ENCODE measurements at places on chromosomes 3 and 15.

DNA sequence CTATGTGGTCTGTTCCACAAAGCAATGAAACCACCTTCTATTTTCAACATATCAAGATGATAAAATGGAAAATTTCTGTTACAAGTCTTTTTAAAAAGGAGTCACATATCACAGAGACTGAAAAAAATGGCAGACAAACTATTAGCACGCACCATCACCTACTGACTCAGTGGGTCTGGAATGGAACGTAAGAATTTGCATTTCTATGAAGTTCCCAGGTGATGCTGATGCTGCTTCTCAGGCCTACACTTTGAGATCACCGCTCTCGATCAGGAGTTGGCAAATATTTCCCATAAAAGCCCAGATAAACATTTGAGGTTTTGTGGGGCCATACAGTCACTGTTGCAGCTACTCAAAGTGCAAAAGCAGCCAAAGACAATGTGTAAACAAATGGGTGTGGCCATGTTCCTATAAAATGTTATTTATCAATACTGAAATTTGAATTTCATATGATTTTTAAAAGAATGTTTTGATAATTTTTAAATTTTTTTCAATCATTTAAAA, 142.9 kb downstream of the ADAM10 start:
- DNase-seq = no peak

DNA sequence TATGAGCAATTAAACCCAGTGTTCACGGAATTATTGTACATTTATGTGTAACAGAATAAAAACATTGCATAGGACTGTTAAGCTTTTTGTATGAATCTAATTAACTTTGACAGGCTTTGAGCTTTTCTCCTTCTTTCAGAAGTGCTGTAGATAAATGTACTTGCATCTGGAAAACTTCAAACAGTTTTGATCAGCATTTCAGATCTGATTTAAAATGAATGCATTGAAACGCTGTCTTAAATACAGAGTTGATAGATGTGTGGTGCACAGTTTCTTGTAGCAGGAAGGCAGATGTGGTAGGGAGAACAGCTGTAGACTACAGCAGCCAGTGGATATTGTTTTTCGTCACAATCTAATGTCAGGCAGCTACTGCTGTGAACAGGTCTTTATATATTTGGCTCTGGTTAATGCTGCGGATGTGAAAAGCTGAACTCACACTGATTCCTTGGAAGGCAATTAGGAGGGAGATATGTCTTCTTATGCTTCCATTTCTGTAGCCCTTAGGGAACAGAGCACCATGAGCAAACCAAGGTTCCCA, 193.8 kb upstream of the GOLIM4 start:
- no peak for DNase-seq

GRCh38 chr3:184541886-184542562, 19.6 kb upstream of the EPHB3 start:
- no peak for DNase-seq

- DNase-seq = no peak
Observed at GRCh38 chr15:73225358-73226015, 143.3 kb downstream of the HCN4 start.

DNA sequence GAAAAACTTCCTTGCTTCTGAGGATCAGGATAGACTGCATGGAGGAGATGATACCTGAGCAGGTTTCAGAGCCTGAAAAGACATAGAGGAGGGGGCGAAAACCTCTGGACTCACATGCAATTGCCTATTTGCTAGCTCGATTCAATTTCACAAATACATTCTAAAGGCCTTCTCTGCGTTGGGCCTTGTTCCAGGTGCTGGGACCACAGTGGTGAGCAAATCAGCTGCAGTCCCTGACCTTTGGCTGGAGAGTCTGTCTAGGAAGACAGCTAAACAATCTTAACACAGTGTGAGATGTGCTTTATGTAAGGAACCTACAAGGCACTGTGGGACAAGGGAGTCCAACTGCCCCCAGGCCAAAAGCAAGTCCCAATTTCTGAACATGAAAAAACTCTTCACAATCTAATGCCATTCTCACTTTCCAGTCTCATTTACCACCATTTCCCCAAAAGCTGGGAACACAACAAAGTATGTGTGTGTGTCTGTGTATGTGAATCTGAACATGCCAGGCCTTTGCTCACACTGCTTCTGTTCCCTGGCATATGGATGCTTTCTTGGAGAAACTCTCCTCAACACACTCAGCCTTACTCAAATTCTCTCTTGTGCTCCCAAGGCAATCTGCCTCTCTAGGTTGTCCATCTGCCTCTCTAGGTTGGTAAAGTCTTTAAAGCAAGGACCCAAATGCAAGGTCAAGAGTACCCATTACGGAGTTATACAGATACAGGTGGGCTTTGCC, 2.1 kb upstream of the PCCB start:
- DNase-seq = no peak

DNA sequence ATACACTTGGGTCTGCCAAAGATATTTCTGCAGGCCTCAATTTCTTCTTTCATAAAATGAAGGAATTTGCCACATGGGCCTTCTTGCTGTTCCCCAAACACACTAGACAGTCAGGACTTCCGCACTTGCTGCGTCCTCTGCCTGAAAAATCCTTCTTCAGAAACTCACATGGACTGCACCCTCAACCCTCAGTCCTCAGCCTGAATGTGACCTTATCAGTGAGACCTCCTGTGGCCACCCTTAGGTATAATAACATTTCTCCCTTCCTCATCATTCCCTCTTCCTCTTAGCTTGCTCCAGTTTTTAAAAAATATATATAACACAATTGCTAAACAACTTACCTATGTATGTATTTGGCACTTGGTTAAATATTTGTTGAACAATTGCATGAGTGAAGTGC, 257.5 kb downstream of the MFSD1 start:
- no peak for DNase-seq

DNA sequence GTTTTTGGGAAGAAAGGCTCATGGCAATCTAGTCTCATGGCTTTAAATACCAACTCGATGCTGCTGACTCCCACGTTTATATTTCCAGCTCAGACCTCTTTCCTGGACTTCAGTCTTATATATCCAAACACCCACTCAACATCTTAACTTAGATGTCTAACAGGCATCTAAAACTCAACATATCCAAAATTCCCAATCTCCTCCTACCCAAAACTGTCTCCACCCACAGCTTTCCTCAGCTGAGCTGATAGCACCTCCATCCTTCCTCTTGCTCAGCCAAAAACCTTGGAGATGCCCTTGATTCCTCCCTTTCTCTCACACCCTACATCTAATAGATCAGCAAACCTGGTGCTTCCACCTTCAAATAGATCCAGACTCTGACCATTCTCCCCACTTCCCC, 202.5 kb downstream of the TLE3 start:
- DNase-seq = no peak

DNA sequence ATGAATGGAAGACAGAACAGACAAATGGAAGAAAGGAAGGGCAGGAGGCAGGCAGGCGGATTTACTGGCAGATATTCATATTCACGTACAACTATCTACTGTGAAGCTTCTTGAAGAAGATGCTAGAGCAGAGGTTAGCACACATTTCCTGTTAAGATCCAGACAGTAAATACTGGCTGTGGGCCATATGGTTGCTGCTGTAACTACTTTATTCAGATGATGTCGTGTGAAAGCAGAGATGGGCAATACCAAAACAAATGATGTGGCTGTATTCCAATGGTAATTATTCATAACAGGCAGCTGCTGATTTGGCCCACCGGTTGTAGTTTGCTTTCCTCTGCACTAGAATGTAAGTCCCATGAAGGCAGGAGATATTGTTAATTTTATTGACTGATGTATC, 115.7 kb upstream of the PRTG start:
- no peak for DNase-seq

DNA sequence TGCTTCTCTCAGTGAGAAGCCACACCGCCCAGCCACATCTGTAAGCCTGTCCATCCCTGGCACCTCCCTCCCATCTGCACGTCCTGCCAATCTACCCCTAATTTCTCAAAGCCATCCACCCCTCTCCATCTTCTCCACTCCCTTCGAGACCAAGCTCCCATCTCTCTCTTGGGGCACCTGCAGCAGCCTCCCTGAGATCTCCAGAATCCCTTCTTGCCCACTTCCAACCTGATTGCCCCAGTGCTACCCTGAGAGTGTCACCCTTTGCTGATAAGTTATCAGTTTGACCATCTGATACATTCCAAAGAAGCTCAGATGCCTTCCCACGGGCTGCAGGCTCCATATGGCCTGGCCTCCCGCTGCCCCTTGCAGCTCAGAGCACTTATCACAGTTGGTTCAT, 496.1 kb downstream of the SHQ1 start:
- no peak for DNase-seq

DNA sequence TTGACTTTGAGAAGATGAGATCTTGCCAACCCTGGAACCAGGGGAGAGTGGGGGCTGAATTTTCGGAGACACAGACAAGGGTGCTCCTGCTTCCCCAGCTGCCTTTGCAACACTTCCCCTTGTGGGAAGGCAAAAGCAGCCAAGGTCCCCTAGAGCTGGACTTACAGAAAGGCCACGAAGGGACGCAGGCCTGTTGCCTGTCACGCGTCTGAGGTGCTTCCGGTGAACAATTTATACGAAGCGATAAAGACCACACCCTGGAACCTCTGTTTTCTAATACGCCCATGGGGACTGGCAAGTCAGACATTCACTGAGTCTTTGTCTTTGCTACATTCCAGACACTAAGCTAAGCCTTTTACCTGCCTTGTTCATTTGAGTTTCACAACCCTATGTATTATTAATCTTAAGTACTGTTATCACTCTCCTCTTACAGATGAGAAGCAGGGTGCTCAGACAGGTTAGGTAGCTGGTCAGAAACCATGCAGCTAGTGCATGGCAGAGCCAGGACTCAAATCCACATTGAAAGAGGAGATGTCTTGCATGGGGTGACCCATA, 13.2 kb downstream of the MEGF11 start:
- no peak for DNase-seq

DNA sequence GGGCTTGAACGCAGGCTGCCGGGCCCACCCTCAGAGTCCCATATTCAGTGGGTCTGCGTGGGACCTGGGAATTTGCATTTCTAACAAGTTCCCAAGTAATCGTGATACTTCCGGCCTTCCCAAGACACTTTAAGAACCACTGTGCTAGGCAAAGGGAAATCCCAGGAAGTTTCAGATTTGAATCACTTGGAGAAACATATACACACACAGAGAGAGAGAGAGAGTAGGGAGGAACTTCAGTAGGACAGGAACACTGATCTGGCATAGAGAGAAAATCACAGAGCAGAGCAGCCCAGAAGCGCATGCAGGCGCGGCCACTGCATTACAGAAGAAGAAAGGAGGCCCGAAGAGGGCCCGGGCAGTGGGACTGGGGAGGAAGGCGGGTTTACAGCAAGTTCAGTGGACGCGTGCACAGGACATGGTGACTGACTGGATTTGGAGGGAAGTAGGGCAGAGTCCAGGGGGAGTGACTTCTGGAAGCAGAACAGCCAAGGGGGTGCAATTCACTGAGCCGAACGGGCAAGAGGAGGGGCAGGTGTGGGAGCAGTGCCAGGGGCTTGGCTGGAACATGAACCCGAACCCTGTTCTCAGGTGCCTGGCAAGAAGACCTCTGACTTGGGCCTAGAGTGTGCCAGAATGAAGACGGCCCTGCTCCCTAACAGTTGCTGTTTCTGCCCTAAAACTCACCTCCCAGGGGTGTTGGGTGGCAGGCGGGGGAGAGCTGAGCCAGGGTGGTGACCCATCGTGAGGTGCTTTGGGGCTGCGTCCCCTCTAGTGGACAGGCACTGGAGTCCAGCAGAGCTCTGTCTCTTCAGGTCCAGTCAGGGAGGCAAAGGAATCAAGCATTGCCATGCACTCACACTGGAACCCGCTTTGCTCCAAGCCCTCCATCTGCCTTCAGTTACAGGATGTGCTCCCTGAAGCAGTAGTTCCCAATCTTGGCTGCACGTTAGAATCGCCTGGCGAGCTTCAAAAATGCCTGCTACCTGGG, 101.3 kb upstream of the HES1 start:
- DNase-seq = no peak

GRCh38 chr3:99407257-99407656, 231.1 kb upstream of the COL8A1 start:
- DNase-seq = no peak

DNA sequence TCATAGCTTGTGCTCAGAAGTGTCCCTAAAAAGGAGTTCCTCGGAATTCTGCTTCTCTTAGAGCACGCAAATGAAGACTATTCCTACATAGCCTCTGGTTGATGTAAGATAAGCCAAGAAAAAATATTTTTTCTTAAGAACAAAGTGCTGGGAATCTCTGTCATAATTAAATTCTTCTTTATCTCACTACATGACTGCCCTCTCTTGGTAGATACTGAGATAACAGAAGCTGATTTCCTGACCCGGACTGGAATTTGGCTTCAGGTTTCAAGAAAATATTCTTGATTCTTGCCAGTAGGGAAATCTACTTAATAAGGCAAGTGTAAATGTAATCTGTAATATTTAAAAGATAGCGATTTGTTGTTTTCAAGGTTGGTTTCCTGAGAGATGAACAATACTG, 31.3 kb upstream of the SETMAR start:
- DNase-seq = no peak

- DNase-seq = no peak
Observed at GRCh38 chr3:127448161-127448561, 142.4 kb downstream of the TPRA1 start.

DNA sequence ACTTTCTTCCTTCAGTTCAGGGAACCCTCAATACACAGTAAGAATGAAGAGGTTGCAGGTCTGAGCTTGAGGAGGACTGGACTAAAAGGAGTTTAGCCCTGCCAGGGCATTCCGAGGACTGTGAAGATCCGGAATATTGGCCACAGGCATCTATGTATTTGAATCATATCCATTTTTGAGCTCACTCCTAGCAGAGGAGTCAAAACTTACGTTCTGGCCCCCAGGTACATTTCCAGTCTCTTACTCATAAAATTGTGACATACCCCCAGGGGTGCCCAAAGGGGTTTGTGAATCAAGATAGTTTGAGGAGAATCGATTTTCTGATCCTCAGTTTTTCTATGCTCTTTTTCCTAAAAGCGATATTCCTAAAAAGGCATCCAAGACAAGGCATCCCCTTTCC, 27.6 kb upstream of the SRP14 start:
- no peak for DNase-seq

- DNase-seq = no peak
Observed at GRCh38 chr15:67098768-67099282, 33.4 kb downstream of the SMAD3 start.

DNA sequence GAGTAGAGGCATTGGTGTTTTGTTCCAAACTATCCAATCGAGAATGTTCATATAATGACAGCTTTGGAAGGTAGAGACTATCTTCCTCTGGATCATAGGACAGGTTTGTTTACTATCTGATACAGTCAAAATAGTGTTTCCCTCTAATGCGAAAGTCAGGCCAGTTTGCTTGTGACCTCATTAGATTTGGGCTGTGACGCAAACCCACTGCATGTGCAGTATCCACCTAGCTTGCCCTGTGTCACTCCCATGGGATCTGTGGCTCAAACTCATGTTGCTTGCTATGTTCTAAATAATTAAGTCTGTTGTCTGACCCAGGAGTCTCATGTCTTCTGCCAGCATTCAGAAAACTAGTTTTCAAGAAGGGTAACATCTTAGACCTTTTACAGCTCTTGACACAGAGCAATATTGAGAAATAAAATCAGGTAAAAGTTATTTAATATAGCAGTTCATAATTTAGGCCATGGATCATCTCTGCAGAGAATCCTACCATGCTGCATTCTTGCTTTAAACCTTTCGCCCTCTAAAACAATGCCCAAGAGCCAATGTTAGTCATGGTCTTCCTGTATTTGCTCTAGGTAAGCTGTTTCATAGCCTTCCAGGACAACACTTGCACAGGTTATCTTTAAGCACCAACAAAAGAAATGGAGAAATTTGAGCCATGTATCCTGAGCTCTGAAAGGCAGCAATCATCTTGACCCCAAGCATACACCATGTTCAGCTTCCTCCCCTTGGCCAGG, 26.4 kb downstream of the NIT2 start:
- DNase-seq = no peak
